Anterior cingulate cortex (tissue), 58 donors: ENCODE measurements at places on chromosomes 12 and 14.

DNA sequence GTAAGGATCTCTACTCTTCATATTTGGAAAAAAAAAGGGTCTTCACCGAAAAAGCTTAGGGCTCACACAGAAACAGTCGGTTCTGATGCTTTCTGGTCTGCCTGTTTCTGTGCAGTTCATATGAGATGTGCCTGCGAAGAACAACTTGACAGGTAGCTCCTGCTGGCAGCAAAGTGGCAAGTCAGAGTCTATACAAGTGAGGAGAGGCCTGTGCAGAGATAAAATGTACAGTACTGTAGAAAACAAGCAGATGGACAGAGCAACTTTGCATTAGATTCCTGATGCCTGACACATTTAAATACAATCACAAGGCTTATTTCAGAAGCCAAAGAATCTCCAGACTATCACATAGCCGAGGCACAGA, 936.0 kb downstream of the DIO2 start:
- no peak for DNase-seq

DNA sequence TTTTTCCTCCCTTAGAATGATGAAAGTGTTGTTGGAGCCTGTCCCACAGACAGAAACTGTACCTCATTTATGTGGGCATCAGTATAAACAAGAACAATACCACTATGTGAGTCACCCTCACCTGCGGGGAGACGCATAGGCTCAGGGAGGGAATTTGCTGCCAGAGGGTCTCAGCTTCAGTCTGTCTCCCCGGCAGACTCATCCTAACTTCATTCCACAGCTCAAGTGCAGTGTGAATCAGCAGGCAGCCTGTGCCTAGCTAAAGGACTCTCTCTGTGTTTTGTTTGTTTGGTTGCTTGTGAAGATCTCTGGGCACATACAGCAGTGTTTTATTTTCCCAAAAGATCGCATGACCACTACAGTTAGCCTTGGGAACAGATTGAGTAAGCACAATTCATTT, 98.9 kb downstream of the PRKCH start:
- DNase-seq = no peak

DNA sequence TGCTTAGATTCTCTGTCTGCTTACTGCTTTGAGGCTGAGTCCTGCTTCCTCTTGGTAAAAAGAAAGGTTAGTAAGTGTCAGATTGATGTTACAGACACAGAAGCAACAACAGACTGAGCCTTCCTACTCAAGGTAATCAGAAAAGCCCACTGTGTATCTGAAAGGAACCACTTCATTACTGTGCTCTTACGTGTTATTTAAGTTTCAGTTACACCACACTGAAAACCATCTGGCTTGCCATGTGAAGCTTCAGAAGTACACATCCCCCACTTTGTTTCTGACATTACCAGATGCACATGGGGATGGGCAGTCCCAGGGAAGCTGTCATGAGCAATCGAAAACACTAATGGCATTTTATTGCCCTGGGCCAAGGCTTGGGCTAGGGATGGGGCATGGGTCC, 1290.1 kb downstream of the AACS start:
- DNase-seq = no peak

- DNase-seq = no peak
Measured at GRCh38 chr12:125105600-125105999, 40.4 kb downstream of the AACS start.

GRCh38 chr14:74871819-74872218, 4.1 kb downstream of the PROX2 start:
- DNase-seq = no peak

DNA sequence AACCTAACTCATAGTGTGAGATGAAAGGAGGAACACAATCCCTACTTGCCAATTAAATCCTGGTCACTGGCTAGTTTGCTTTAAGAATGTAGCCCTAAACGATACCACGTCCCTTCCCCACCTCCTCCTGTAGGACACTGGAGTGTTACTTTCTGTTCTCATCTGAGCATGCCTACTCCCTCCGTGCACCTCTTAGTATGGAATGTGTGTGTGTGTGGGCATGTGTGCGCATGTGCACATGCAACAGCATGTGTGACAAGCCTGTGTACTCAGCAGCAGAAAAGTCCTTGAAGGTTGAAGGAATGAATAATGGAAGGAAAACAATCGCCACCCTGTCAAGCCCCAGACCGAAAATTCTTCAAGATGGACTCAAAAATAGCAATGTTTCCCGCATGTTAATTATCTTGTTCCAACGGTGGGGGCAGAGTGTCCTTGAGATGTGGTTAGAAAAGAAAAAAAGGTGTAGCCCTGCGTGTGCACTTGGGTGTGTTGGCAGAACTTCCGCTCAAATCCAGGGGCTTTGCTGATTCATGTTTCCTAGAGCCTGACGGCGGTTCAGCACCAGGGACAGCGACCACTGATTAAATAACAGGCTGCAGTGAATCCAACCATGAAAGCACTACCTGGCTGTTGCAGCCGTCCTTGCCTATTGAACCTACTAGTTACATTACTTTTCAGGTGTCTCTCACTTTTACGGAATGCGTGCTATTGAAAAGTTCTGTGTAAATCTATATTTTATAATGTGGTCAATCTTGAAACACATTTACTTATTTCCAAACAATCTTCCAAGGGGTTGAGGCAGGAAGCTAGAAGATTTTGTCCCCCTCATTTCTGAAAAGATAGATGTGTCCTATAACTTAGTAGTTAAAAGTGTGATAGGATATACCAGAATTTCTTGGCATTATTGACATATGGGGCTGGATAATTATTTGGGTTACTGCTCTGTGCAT, 79.8 kb downstream of the SRRM4 start:
- no peak for DNase-seq
